ENCODE measurements at places on chromosomes 5 and 9. TPM values are rescaled to one million over a fixed set of nuclear protein-coding genes. Genes with fewer than 3 reads are reported as not detected.

The SLIT3 gene
- 61.9 TPM for total RNA-seq

The IL13 gene
- not detected for total RNA-seq

The NMUR2 gene
- total RNA-seq, result not detected

The NUTM2G gene
- not detected for total RNA-seq

The ADAMTS12 gene
- 10.1 TPM for total RNA-seq

The PCDHB5 gene
- 1.3 TPM for total RNA-seq

The CDKN2B gene
- total RNA-seq, result 10.6 TPM

The BTNL8 gene
- total RNA-seq, result not detected

The AGXT2 gene
- not detected for total RNA-seq

The MRPL36 gene
- total RNA-seq, result 30.9 TPM

DNA sequence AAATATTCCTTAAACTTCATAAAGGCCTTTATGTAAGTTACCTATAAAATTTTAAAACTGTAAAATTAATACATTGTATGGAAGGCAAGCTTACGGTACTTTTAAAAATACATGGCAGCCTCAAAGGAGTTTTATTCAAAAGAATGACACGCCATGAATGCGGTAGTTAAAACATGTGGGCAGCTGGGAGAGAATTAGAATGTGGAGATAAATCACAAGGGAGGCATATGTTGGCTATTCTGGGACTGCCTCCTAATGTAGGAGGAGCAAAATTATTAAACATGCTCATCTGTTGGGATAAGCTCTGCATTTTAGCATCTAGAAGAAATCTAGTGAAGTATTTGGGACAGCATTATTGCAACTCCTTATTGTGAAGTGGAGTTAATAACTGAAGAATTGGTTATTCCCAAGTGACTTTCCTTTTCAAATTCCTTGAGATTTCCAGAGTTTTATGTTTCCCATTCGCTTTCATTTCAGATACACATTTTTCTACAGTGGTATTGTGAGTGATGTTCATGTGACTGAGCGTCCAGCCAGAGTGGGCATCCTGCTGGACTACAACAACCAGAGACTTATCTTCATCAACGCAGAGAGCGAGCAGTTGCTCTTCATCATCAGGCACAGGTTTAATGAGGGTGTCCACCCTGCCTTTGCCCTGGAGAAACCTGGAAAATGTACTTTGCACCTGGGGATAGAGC is 109.4 kb downstream of the CMYA5 start:
- H3K4me1 ChIP-seq, result no peaks in the 10 kb centered on the region
- H3K4me3 ChIP-seq, result no peak overlapping the region
- no peaks in the 10 kb centered on the region for H3K36me3 ChIP-seq
- H3K27ac ChIP-seq, result no peak overlapping the region
- no peaks in the 10 kb centered on the region for H3K27me3 ChIP-seq

DNA sequence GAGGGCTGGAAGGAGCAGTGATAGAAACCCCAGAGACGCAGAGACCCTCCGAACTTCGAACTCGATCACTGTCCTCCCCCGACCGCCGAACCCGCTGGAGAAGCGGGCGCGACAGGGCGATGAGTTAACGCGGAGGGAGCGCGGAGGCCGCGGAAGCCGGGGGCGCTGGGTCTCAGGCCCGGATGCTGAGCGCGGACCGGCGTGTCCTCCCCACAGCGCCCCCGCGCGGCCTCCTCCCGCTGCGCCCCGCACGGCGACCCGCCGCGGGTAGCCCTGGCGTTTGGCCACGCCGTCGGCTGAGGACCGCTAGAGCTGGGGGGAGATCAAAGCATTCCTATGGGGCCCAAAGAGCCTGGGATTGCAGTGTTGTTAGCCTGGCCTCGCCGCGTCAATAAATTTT is 7.7 kb upstream of the DMRT2 start:
- H3K4me3 ChIP-seq, result no peak overlapping the region
- no peaks in the 10 kb centered on the region for H3K4me1 ChIP-seq
- H3K36me3 ChIP-seq, result no peaks in the 10 kb centered on the region
- DNase-seq, result no peak

DNA sequence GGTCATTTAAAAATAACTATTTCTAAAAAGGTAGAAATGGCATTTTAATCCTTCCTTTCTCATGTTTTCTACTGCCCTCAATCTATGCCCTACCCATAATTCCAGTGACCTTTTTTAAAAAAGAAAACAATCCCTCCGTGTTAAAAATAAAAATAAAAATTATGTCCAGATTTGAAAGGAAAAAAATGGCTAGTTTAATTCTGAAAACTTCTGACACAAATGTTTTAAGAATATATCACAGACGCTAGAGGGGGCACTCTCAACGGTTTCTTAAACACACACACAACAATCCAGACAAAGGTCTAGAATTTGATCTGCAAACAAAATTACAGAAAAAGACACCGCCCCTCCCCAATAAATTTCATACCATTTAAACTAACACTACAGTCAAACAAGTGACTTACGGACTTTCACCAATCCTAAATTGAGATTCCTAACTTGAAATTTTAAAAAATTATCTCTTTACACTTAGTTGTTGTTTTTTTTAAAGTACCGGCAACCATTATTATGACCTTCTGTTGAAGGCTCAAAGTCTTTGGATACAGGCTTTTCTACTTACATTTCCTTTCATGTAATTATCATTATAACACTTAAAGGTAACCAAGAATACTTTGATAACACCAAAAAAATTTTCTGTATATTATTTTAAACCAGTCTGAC is 38.2 kb downstream of the CLINT1 start:
- H3K4me3 ChIP-seq, result no peak overlapping the region
- no peak overlapping the region for H3K27ac ChIP-seq
- DNase-seq, result peak; percentile 79
- peaks cover 9% of the 10 kb centered on the region for H3K36me3 ChIP-seq
- peaks cover 17% of the 10 kb centered on the region for H3K4me1 ChIP-seq
- H3K27me3 ChIP-seq, result no peaks in the 10 kb centered on the region

- H3K4me1 ChIP-seq, result no peaks in the 10 kb centered on the region
- H3K4me3 ChIP-seq, result no peak overlapping the region
- DNase-seq, result no peak
- no peaks in the 10 kb centered on the region for H3K27me3 ChIP-seq
- no peak overlapping the region for H3K27ac ChIP-seq
These were observed 364.7 kb upstream of the IRX1 start for GRCh38 chr5:3230941-3231340.

DNA sequence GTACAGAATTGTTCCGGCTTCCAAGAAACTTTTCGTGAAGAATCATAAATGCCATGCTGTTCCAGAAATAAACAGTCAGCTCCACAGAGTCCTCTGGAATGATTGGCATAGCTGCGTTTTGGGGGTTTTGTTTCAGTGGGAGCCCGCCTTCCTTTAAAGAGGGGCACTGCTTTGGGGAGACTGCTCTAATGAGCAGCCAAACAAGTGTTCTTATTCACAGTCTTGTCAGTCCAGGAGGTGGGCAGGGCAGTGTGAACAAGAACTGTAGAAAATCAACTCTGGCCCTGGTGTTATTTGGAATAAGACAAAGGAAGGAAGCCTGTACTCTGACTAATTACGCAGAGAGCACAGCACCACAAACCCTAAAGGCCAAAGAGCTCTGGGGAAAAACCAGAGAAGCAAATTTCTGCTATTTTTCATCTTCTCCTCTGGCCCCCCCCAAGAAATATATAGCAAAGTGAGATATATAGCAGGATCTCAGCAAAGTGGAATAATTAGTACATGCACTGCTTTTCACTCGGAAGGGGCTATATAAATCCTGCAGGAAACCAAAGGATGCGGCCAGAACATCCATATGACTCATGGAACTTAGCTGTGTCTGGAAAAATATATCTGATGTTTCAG is 92.9 kb downstream of the GLDC start:
- no peak overlapping the region for H3K27ac ChIP-seq
- no peak overlapping the region for H3K4me3 ChIP-seq
- peak; percentile 42 for DNase-seq
- H3K36me3 ChIP-seq, result no peaks in the 10 kb centered on the region

GRCh38 chr9:72046630-72047456 is 13.6 kb downstream of the C9orf57 start:
- no peak overlapping the region for H3K4me3 ChIP-seq
- peaks cover 20% of the 10 kb centered on the region for H3K27me3 ChIP-seq
- H3K27ac ChIP-seq, result no peak overlapping the region
- 0 out of 2 replicates have a peak, but pooled peaks cover 4% of the 10 kb centered on the region for H3K4me1 ChIP-seq
- no peaks in the 10 kb centered on the region for H3K36me3 ChIP-seq

DNA sequence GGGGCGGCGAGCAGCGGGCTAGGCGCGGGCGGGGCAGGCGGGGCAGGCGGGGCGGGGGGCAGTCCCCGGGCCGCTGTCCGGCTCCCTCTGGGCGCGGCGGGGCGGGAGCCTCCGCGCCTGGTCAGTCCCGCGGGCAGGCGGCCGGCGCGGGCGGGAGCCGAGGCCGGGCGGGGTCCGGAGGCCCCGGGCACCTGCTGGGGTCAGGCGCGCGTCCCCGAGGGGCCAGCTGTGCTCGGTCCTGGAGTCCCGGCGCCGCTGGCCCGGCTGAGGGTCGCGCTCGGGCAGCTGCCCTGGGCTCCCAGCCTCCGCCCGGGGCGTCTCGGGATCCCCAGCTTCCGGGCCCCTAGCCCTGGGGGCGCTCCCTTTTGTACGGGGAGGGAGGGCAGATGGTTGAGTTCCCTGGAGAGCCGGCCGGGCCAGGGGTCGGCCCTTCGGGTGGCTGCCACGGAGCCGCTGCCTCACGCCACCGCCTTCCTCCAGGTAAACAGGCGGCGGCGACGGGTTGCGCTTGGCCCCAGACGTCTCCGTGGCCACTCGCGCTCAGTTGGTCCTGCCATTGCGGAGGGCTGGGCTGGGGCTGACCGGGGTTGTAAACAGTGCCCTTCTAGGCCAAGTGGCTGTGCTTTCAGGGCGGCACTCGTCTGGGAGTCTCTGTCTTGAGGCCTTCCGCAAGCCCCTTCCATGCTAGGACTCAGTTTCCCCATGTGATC is 473 bp downstream of the ZBTB34 start:
- DNase-seq, result peak; percentile 65
- H3K4me1 ChIP-seq, result peaks cover 22% of the 10 kb centered on the region
- H3K36me3 ChIP-seq, result no peaks in the 10 kb centered on the region
- H3K27ac ChIP-seq, result peak overlapping the region; percentile 60
- H3K27me3 ChIP-seq, result peaks cover 4% of the 10 kb centered on the region
- peak overlapping the region; percentile 89 for H3K4me3 ChIP-seq

GRCh38 chr9:131839281-131840084 is 99.6 kb upstream of the RAPGEF1 start:
- peak; percentile 82 for DNase-seq
- H3K36me3 ChIP-seq, result no peaks in the 10 kb centered on the region
- H3K27me3 ChIP-seq, result peaks cover 36% of the 10 kb centered on the region
- no peak overlapping the region for H3K4me3 ChIP-seq
- H3K4me1 ChIP-seq, result 0 out of 2 replicates have a peak, but pooled peaks cover 4% of the 10 kb centered on the region

DNA sequence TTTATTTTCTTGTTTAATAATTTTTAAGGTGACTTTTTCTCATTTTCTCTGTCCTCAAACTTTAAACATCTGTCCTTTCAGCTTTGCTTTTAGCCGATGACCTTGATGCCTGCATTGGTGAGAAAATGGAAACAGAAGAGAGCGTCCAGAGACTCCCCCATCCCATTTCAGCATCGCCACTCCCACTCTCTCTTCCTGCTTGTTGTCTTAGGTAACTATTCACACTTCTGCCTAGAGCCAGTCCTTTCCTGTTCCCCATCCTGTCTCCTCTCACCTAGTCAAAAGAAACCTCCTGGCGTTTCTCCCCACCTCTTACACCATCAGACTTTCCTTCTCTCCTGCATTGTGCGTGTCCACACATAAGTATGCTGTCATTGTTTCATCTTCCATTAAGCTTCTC is 124.6 kb downstream of the MAST4 start:
- no peak overlapping the region for H3K27ac ChIP-seq
- H3K4me3 ChIP-seq, result no peak overlapping the region
- no peaks in the 10 kb centered on the region for H3K36me3 ChIP-seq
- no peaks in the 10 kb centered on the region for H3K27me3 ChIP-seq

GRCh38 chr5:34656001-34656699 is at the start of gene RAI14:
TSS of gene RAI14 (plus strand) at chr5:34656328. CDS start at chr5:34686920, 30,592 bp downstream.
- H3K4me1 ChIP-seq, result peaks cover 47% of the 10 kb centered on the region
- no peaks in the 10 kb centered on the region for H3K27me3 ChIP-seq
- peak; percentile 91 for DNase-seq
- peak within 1 kb of the TSS; percentile 94 for H3K27ac ChIP-seq
- H3K4me3 ChIP-seq, result peak within 1 kb of the TSS; percentile 87
- H3K36me3 ChIP-seq, result no peaks in the 10 kb centered on the region

DNA sequence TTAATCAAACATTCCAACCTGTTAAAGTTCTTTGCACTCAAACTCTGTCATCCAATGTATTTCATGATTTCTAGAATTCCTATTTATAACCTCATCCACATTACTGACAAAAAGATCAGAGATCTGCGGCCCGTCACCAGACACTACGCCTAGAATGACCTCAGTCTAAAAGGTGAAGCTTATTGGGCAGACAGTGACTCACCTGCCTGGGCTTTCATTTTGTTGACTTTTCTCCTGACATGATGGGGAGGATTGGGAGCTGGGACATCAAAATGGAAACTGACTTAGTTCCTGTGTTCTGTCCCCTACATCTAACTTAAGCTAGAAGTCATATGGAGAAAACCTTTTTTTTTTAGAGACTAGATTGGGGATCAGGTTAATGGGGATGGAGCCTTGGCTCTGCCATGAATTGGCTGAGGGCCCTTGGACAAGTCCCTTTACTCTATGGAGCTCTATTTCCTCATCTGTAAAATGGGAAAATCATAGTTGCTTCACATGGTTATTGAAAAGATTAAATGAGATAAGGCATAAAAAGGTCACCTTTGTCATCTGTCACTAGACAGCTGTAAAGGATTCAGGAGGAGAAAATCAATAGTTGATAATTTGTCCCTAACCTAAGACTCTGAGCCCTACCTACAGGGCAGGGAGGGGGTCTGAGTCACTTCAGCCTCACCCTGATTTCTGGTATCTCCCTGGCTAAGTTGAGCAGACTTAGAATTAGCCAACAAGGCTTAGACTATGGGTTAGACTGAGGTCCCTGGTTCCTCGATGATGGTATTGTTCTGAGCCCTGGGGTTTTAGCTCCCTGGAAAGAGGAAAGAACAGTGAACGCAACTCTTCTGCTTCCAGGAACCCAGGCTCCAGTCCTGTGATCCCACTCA is 224.8 kb upstream of the TBC1D2 start:
- no peaks in the 10 kb centered on the region for H3K27me3 ChIP-seq
- H3K4me3 ChIP-seq, result no peak overlapping the region
- DNase-seq, result peak; percentile 20

DNA sequence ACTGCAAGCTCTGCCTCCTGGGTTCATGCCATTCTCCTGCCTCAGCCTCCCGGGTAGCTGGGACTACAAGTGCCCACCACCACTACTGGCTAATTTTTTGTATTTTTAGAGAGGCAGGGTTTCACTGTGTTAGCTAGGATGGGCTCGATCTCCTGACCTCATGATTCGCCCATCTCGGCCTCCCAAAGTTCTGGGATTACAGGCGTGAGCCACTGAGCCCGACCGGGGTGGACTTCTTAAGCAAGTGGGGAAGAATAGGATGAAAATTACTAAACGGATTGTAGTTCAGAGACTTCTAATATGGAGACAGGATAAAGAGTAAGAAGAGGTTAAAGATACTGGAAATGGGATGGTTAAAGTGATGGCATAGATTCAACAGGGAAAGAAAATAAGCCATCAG is 132.3 kb upstream of the IRX2 start:
- no peaks in the 10 kb centered on the region for H3K36me3 ChIP-seq
- H3K27ac ChIP-seq, result no peak overlapping the region
- no peak overlapping the region for H3K4me3 ChIP-seq
- DNase-seq, result no peak
- no peaks in the 10 kb centered on the region for H3K27me3 ChIP-seq
